Trophoblast cell (in vitro differentiated cells and primary cell): ENCODE measurements at places on chromosomes 5 and 9.
A peak's percentile ranks its signal among the peaks of the same experiment; 100 is the strongest.

GRCh38 chr9:13033959-13034693 lies 245.4 kb downstream of the MPDZ start:
- peak; percentile 42 for DNase-seq

- no peak for DNase-seq
Observed at GRCh38 chr5:159811712-159812111, 104.6 kb upstream of the ADRA1B start.

GRCh38 chr9:113966394-113966793 lies 90.3 kb downstream of the ZNF618 start:
- no peak for DNase-seq

- DNase-seq, result no peak
Observed at GRCh38 chr5:14186059-14186830, 43.1 kb downstream of the TRIO start.
